ENCODE measurements at places on chromosomes 13 and 19.

- DNase-seq = peak; percentile 46
Observed at GRCh38 chr19:10936661-10937084, 8.1 kb downstream of the TIMM29 start.

DNA sequence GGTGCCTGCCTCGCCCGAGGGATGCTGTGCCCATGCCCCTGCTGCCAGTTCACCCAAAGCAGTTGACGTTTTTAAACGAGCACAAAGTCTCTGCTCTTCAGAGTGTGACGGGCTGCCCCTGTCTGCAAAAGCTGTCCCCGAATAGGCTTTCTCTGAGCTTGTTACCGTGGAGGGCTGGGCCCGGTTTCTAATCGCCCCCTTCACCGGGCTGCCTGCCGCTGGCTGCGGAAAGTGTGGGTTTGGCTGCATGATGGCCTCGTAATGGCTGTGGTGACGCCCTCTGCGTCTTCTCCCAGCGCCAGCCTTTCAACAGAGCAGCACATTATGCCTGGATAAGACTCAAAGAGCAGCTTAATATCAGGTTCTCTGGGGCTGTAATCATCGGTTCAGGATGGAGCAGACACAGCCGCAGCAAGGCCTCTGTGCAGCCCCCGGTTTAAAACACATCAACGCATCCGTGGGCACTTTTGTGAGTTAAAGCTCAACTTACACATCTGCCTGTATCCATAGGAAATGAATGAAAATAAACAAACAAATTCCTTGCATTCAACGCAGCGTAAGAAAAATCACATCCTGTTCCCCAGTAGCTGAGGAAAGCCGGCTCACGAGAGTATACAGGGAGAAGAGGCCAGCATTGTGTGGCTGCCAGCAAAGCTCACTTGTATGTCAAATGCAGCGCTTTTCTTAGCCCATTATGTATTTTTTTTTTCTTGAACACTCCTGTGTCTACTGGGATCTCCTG, 166.4 kb upstream of the SOX1 start:
- DNase-seq = no peak

- peak; percentile 29 for DNase-seq
Observed at GRCh38 chr19:12792051-12792852, 966 bp downstream of the JUNB start.

GRCh38 chr13:50374517-50374916, 359.3 kb downstream of the KCNRG start:
- no peak for DNase-seq

GRCh38 chr13:24661713-24662112, 18.5 kb upstream of the ATP12A start:
- DNase-seq = no peak

DNA sequence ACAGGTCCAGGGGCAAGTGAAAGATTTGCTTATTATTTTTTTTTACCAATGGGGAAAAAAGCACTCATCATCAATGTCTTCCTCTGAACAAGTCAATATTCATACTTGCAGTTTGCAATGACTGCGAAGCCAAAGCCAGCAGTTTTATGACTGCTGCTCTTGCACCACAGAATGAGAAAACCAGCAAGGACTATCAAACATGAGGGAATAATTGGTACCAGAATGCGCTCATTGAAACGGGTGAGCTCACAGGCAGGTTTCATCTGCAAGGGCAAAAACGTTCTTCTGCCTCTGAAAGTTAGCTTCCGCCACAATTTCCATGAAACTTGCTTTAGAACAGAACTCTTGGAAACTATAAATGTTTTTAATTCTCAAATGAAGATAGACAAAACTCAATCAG, 5.5 kb downstream of the DLEU7 start:
- no peak for DNase-seq

GRCh38 chr13:25204863-25205262, 32.8 kb upstream of the AMER2 start:
- no peak for DNase-seq

GRCh38 chr13:67298297-67298696, 68.2 kb upstream of the PCDH9 start:
- DNase-seq = no peak

- DNase-seq = no peak
Observed at GRCh38 chr19:38564981-38565690, 52.6 kb downstream of the MAP4K1 start.

DNA sequence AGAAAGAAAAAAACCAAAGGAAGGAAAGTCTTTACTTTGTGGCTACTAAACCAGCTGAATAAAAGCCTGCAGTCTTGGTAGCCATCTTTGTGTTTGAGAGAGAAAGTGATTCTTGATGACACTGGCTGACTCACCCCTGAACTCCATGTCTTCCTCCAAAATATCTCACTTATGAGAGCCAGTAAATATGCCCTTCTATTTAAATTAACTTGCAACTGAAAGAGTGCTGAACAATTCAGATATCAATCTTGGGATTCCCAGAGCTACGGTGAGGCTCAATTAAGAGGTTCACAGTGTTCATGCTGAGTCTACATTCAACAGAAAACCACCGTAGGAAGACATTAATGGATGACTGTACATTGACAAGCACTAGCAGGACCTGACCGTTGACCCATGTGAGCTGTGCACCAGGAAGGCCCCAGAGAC, 57.9 kb downstream of the KCTD12 start:
- no peak for DNase-seq

GRCh38 chr19:36266375-36266961, 51.6 kb downstream of the ZNF146 start:
- peak; percentile 5 for DNase-seq

- DNase-seq = no peak
Observed at GRCh38 chr19:43575955-43576878, 616 bp downstream of the PINLYP start.

GRCh38 chr13:90933097-90933826, 414.2 kb upstream of the MIR17HG start:
- no peak for DNase-seq

DNA sequence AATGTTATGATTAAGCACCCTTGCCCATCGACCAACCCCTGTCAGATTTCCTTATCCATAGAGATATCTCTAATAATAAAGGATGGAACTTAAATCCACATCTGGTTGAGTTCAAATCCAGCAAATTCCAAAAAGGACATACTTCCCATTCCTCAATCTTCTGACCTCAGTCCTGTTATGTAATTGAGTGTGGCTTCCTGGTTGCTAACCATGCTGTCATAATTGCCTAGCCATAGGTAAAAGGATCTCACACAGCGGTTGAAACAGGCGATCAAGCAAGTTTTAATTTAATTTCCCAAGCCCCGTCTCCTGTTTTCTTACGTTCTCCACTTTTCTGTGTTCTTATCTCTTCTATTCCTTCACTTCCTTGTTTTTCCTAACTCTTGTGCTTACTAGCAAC, 550.3 kb downstream of the GPC6 start:
- DNase-seq = no peak

DNA sequence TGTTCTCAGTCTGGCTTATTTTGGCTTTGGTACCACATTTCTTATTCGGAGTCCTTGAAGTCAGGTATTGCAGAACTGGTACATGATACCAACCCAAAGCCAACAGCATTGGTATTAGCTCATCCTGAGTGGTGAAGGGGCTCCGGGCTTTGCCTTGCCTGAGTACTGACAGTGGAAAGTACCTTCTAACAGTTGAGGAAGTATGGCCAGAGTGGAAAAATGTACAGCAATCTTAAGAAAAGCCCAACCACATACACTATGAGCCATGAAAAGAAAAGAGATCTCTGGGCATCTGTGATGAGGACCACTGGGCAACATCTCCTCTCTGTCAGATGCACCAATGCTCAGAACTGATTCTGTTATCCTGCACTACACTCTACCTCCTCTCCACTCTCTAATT, 8.3 kb downstream of the LCP1 start:
- DNase-seq = no peak

DNA sequence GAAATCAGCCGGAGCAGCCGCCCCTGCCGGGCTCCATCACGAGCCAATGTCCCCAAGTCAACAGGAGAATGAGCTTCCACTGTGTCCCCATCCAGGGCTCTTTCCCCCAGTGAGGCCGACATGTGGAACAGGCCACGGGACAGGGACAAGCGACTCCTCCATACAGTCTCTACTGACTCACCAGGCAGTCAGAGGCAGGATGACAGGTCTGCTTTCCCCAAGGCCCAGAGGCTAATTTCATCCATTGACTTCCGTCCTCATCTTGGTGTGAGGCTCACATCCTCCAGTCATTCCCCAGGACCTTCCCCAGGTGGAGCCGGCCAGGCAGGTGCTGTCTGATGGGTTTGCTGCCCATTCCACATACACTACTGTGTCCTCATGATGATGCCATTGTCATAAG, 3.5 kb downstream of the CEACAM6 start:
- DNase-seq = no peak

DNA sequence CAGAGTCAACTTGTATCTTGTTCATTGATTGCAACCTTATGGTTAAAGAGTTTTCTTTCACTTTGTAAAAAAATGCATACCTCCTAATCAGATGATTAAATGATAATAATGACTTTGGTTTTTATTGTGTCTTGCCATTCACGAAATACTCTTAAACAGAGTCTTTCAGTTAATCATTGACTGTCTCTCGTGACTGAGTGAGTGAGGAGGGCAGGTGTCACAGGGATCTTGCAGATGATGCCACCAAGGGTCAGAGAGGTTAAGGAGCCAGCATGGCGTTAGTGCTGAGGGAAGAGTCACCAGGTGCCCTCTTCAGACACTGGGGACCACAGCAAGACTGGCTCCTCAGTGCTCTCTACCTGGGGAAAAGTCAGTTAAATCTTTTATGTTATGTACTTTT, 8.0 kb downstream of the GPATCH1 start:
- DNase-seq = no peak

GRCh38 chr13:109665240-109665639, 121.1 kb downstream of the IRS2 start:
- no peak for DNase-seq

DNA sequence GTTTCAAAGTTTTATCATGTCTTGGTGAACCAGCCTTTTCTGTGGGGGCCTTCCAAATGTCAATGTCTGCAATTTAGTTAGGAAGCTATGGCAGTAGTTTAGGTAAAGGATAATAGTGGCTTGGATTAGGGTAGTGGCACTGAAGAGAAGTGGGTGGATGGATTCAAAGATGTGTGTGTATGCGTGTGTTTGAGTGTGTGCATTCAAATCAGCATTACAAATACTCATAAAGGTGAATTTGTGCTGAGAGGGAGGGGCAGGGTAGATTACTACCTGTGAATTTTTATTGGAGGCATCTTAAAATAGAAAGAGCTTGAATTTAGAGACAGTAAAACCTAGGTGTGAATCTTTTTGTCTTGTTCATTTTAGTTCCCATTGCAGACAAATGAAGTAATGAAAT, 16.9 kb downstream of the NDFIP2 start:
- no peak for DNase-seq

- DNase-seq = no peak
Observed at GRCh38 chr13:84445776-84446175, 563.5 kb upstream of the SLITRK1 start.

- DNase-seq = no peak
Observed at GRCh38 chr19:49954092-49954829, 6.7 kb downstream of the SIGLEC11 start.

DNA sequence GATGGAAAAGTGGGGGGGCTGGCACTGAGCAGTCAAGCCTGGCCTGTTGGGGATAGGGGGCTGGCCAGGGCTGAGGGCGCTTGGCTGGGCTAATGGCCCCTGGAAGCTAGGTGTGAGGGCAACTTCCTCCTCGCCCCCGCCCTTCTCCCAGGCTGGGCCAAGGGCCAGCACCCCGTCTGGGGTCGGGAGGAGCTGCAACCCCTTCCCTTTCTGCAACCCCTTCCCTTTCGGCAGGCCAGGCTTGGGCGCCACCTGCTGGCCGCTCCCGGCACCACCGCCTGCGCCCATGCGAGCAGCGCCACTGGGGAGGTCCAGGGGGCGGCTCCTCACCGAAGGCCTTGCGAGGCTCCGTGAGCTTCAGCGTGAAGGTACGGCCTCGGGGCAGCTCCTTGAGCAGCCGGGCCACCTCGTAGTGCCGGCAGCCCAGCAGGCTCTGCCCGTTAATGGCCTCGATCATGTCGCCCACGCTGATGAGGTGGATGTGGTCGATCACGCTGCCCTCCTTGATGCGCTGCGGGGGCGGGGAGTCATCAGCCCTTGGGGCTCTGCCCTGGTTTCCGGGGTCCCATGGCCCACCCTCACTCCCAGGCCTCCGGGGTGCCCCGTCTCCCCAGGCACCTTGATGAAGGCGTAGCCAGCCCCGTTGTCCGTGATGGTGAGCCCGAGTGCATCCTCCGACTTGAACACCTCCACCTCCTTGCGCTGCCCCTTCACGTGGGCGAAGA, 5.0 kb upstream of the PTGER1 start:
- no peak for DNase-seq

GRCh38 chr13:111252446-111253364, 67.7 kb upstream of the TEX29 start:
- no peak for DNase-seq

- no peak for DNase-seq
Observed at GRCh38 chr19:19062454-19063182, 1.2 kb upstream of the SLC25A42 start.

DNA sequence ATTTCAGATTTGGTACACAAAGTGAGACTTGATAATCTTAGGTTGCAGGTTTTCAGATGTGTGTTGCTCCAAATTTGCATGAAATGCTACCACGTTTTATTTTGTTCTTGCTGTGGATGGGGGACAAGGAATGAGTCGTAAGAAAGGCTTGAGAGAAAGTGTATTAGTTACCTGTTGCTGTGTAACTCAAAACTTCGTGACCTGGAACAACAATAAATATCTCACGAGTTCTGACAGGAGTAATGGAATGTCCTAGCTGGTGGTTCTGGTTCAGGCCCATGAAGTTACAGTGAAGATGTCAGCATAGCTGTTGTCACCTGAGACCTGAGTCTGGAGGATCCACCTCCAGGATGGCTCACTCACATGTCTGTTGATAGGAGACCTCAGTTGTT, 1.2 kb downstream of the ZNF8 start:
- no peak for DNase-seq

GRCh38 chr13:81874253-81874652, 1533.3 kb upstream of the SPRY2 start:
- peak; percentile 59 for DNase-seq

GRCh38 chr13:55727683-55728082, 1413.0 kb upstream of the PRR20A start:
- no peak for DNase-seq

- DNase-seq = peak; percentile 39
Observed at GRCh38 chr13:49997955-49998354, 1.1 kb downstream of the TRIM13 start.

DNA sequence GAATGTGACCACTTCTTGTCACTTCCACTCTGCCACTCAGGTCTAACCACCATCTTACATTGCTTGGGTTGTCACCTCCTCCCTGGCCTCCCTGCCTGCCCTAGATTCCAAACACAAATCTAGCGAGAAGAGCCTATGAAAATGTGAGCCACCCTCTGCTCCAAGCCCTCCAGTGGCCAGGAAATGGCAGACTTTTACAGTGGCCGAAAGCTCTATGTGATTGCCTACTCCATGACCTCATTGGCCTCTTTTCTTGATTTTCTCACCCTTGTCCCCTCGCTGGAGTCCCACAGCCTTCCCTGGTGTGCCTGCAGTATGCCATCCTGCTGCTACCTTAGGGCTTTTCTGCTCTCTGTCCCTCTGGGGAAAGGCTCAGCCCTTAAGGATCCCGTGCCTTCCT, 84.2 kb downstream of the LRCH1 start:
- DNase-seq = no peak

Measured in NCI-H748 treated with DMSO at 0.1 percent for 48 hours (cell line).